CD8-positive, alpha-beta memory T cell (primary cell): ENCODE measurements at places on chromosomes 7 and 10.

DNA sequence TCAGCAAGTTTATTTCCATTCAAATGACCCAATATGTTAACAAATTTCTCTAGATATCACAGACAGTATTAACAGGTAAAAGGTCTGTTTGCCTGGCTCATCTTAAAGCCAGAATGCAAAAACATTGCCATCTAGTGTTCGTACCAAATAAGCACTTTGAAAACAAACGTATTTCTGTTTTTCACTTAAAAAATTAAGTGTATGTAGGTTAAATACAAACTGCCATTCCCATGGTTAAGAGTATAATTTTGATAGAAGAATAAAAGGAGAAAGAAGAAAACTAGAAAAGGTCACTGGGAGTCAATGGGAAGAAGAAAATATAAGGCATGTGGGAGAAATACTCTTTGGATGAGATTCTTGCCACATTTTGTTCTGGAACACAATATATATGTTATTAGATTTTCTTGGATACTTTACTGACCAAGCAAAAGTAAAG lies 51.0 kb downstream of the ORC5 start:
- H3K4me3 ChIP-seq, result no peak overlapping the region
- H3K27ac ChIP-seq, result no peak overlapping the region
- DNase-seq, result no peak
- no peaks in the 10 kb centered on the region for H3K27me3 ChIP-seq
- H3K36me3 ChIP-seq, result peaks cover 3% of the 10 kb centered on the region

GRCh38 chr10:30210296-30210695 lies 138.8 kb downstream of the MTPAP start:
- H3K4me3 ChIP-seq, result no peak overlapping the region
- H3K27ac ChIP-seq, result no peak overlapping the region
- H3K4me1 ChIP-seq, result no peaks in the 10 kb centered on the region

DNA sequence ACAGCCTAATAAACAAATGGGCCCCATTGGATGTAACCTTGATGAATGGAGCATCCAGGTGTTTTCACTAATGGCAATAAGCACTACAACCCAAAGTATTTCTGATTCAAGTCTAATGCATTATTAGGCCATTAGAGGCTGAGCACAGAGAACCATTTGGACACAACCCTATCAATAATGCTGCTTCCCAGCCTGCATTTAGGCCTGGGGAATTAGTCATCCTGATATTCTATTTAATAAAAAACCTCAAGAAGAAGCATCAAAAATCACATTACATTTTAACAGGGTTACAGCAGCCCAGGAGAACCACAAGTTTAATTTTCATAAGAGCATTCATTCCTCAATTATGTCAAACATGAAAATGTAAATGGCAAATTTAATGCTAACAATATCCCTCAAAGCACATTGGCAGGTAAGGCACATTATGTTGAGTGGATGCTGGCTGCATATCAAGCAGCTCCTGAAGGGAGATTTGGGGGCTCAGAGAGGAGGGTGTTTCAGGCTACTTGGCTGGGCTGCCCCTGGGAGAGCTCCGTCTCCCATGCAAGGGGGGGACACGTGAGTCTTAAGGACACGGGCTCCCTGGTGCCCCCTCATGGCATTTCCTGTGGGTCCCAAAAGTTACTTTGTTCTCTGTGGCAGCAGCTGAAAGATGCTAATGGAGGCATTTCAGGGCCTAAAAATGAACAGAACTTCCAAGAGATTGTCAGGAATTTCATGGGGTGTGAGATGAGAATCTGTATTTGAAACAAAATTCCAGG lies 143.4 kb downstream of the HERPUD2 start:
- no peaks in the 10 kb centered on the region for H3K4me1 ChIP-seq
- no peaks in the 10 kb centered on the region for H3K27me3 ChIP-seq
- no peaks in the 10 kb centered on the region for H3K36me3 ChIP-seq
- DNase-seq, result no peak
- no peak overlapping the region for H3K27ac ChIP-seq

DNA sequence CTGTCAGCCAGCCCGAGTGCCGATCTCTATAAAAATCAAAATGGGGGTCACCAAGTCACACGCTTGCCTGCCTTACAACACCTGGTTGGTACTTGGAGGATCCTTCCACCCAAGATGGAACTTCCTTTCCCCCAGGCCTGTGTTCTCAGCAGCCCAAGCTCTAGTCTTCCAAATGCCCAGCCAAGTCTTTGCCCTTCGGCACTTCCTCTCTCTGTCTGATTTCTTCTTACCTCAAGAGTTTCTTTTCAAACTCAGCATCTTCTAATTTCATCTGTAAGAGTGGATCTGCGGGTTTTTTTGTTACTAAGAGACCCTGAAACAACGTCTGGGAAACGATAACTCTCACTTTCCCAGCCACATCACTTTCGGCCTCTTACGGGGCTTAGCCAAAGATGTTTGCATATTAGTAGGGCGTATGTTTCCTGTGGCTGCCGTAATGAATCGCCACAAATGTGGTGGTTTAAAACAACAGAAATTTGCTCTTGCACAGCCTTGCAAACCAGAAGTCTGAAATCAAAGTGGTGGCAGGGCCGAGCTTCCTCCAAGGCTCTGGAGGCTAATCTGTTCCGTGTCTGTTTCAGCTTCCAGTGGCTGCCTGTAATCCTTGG lies 219.9 kb downstream of the TCF7L2 start:
- DNase-seq, result no peak
- H3K27ac ChIP-seq, result no peak overlapping the region
- no peaks in the 10 kb centered on the region for H3K36me3 ChIP-seq

GRCh38 chr10:69745698-69746097 lies 56.0 kb upstream of the COL13A1 start:
- H3K27ac ChIP-seq, result no peak overlapping the region
- H3K4me3 ChIP-seq, result no peak overlapping the region
- DNase-seq, result no peak
- H3K4me1 ChIP-seq, result no peaks in the 10 kb centered on the region
- H3K27me3 ChIP-seq, result no peaks in the 10 kb centered on the region
- H3K36me3 ChIP-seq, result no peaks in the 10 kb centered on the region

DNA sequence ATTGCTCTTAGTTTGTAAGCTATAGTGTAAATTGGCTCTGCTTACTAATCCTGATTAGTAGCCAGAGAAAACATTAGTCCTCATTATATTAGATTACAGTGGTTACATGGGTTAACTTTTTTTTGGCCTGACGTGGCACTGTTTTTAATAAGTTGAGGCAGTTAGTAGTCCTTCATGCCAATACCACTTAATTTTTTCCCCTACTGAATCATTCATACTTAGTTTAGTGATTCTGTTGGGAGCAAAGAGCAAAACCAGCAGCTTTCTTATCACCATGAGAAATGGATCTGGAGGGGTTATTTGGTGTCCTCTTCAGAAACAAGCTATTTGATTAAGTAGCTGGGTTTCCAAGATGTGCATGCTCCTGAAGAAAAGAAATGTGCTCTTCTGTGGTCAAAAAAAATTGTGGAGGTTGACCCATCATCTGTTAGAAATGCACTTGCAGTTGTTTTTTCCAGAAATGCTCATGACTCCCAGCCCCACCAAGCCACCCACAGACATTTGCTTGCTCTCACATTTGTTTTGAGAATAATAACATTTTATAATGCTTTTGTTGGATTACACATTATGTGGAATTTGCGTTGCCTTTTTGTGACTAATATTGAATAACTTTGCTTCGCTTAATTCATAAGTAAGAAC lies 258.5 kb downstream of the HDAC9 start:
- H3K27ac ChIP-seq, result no peak overlapping the region
- H3K4me3 ChIP-seq, result no peak overlapping the region
- H3K4me1 ChIP-seq, result no peaks in the 10 kb centered on the region
- DNase-seq, result no peak
- H3K36me3 ChIP-seq, result no peaks in the 10 kb centered on the region

DNA sequence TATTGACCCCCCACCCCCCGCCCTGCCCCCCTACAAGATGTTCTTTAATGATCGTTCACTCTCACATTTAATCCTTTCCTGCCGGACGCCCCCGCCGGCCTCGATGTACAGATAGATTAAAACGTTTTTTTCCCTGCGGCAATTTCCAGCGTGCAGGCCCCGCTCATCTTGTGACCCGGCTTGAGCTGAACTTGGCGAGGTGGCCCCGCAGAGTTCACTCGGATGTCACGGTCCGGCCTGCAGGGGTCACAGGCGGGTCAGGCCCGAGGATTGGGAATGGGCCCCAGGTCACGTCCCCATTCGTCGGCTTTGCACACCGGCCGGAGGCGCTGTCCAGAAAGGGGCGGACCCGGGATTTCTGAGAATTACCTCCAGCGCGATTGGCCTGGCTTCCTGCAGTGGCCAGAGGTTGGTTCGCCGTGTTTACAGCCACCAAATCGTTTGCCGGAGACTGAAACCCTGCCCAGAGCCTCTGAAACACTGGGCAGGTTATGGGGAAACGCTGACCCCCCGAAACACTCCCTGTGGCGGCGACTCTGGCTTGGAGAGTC lies 1.9 kb upstream of the CYP26A1 start:
- H3K4me1 ChIP-seq, result peaks cover 4% of the 10 kb centered on the region
- DNase-seq, result no peak
- H3K4me3 ChIP-seq, result no peak overlapping the region
- peak overlapping the region; percentile 79 for H3K27ac ChIP-seq

- no peak overlapping the region for H3K27ac ChIP-seq
- H3K27me3 ChIP-seq, result no peaks in the 10 kb centered on the region
- no peak for DNase-seq
- H3K4me3 ChIP-seq, result no peak overlapping the region
- H3K36me3 ChIP-seq, result no peaks in the 10 kb centered on the region
Measured at GRCh38 chr7:37420946-37421695, 27.5 kb downstream of the ELMO1 start.

- no peaks in the 10 kb centered on the region for H3K36me3 ChIP-seq
- H3K27ac ChIP-seq, result no peak overlapping the region
- no peaks in the 10 kb centered on the region for H3K27me3 ChIP-seq
- no peak for DNase-seq
- H3K4me1 ChIP-seq, result peaks cover 14% of the 10 kb centered on the region
Measured at GRCh38 chr7:100484673-100485045, 932 bp downstream of the NYAP1 start.

DNA sequence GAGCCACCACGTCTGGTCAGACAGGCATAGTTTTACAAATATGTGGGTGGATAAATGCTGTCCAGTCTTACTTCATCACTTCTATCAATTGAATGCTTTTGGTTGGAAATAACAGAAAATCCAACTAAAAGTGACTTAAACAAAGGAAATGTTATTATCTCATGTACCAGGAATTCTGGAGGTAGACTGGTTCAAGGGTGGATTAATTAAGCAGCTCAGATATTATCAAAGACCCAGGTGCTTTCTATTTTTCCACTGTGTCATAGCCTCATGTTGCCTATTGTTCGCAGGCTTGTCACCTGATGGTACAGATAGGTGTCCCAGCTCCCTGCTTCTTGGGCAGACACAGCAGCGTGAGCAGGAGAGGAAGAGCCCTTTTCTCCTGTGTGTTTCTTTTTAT lies 156.1 kb upstream of the CTBP2 start:
- H3K27ac ChIP-seq, result no peak overlapping the region
- no peaks in the 10 kb centered on the region for H3K27me3 ChIP-seq
- H3K4me3 ChIP-seq, result no peak overlapping the region

- H3K27ac ChIP-seq, result no peak overlapping the region
- no peak for DNase-seq
- no peak overlapping the region for H3K4me3 ChIP-seq
- no peaks in the 10 kb centered on the region for H3K36me3 ChIP-seq
- H3K4me1 ChIP-seq, result no peaks in the 10 kb centered on the region
- no peaks in the 10 kb centered on the region for H3K27me3 ChIP-seq
Measured at GRCh38 chr7:14936554-14936953, 34.0 kb upstream of the DGKB start.

- H3K36me3 ChIP-seq, result no peaks in the 10 kb centered on the region
- H3K27me3 ChIP-seq, result no peaks in the 10 kb centered on the region
- H3K4me3 ChIP-seq, result no peak overlapping the region
- no peak for DNase-seq
- no peaks in the 10 kb centered on the region for H3K4me1 ChIP-seq
Measured at GRCh38 chr7:90119178-90119971, 34.9 kb upstream of the STEAP1 start.

DNA sequence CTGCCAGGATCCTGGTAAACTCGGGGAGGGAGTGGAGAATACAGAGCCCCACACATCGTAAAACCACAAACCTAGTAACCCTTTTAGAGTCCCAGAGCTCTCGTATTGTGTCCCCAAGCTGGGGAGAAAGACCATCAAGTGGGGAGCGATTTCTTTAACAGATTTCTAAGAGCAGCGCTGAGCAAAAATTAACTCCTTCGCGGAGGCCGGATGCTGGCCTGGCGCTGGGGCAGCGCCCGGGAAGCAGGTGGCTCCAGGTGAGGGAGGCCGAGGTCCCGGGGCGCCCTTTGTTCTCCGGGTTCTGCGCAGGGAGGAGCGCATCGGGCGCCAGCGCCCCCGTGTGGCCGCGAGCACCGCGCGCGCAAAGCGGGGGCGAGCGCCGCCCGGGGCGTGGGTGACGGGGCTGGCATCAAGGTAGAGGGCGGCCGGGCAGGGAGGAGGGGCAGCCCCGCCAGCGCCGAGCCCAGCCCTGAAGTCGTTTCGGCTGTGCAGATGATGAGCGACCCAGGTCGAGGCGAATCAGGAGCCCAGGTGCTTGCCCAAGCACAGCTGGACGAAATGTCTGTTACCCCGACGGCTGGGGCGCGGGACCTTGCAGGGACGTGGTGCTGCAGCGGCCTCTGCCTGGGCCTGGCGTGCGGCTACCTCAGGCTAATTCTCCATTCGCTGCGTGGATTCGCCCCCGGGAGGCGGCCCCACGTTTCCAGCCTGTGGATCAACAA lies 10.4 kb upstream of the FGFR2 start:
- DNase-seq, result no peak
- H3K27me3 ChIP-seq, result no peaks in the 10 kb centered on the region
- H3K4me1 ChIP-seq, result no peaks in the 10 kb centered on the region
- no peaks in the 10 kb centered on the region for H3K36me3 ChIP-seq
- H3K4me3 ChIP-seq, result no peak overlapping the region
